ENCODE measurements at places on chromosomes 1 and 21.

DNA sequence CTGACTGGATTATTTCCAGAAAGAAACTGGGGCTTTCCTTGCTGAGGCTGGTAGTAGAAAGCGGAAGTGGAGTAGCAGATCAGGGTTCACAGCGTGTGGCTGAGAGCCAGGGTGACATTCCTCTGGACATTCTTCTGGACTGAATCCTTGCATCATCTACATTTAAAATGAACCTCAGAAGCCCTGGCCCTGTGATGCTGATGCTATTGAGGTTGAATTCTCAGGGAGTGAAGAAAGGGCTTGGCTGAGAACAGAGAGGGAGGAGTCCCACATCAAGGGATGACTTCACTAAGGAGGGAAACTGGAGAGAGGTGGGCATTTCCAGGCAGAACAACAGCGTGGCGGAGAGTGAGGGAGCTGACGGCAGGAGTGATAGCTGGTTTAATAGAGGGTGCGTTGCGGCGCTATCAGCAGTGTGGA is 102.3 kb upstream of the LMO4 start:
- peak; percentile 96 for DNase-seq

DNA sequence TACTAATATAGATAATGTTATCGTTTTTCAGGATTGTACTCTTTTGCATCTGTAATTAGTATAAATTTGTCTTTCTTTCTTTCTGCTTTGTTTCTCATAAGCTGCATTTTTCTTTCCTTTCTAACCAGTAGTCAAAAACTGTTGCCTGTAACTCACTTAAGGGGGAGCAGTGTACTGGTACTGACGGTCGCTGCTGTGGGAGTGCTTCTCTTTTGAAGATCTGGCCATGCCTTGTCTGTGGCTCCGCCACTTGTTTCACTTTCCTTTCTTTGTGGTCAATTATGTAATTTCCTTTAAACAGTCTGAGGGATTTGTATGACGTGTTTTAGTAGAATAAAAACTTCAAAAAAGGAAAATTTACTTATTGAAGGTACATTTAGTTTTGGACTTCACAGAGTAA is 37.0 kb downstream of the MIA3 start:
- DNase-seq = peak; percentile 30

DNA sequence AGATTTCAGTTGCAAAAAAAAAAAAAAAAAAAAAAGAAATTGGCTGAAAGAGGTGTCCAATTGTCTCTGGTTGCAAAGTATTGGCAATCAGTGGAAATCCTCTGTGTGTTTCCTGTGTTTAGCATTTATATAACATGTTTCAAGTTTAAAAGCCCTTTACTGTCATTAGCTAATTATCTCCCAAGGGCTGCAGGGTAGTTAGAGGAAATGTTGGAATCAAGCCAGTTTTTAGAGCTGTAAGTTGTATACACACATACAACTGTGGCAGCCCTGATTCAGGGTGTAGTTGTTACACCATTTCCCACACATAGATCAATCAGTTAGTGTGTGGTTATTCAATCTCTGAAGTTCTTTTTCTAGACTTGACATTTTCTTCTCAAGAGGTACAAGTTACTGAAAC is 8.9 kb upstream of the ZNF326 start:
- DNase-seq = no peak

DNA sequence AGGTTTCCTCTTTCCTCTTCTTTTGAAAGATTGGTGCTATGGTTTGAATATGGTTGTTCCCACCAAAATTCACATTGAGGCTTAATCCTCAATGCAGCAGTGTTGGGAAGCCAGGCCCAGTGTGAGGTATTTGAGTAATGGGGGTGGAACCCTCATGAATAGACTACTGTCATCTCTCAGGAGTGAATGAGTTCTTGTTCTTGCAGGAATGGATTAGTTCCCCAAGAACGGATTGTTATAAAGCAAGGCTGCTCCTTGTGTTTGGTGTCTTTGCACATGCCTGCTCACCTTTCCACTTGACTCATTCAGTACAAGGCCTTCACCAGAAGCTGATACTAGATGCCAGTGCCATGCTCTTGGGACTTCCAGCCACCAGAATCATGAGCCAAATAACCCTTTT is 223.2 kb downstream of the BACH1 start:
- DNase-seq = no peak

GRCh38 chr1:108814343-108815125 is 42.4 kb downstream of the AKNAD1 start:
- DNase-seq = no peak

DNA sequence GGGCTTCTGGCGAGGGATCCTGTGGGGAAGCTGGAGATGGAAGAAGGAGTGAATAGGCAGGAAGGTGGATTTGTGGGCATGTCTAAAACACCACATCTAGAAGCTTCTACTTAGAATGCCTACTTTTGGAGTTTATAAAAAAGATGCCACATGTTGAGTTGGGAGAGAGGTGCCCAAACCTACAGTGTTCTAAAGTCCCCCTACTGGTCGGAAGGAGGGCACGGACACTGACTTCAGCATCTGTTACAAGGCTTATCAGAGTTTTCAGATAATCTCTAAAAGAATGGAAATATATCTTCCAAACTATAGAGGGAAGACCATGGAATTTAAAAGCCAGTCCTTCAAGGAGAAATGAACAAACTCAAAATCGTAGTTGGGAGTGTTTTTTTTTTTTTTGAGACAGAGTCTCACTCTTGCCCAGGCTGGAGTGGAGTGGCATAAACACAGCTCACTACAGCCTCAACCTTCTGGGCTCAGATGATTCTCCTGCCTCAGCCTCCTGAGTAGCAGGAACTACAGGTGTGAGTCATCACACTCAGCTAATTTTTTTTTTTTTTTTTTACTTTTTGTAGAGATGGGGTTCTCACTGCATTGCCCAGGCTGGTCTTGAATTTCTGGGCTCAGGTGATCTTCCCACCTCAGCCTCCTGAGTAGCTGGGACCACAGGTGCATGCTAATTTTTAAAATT is 14.8 kb downstream of the IBA57 start:
- no peak for DNase-seq
